ENCODE measurements at places on chromosomes 2 and 18. TPM values are rescaled to one million over a fixed set of nuclear protein-coding genes. Genes with fewer than 3 reads are reported as not detected.

- no peak overlapping the region for H3K4me3 ChIP-seq
- no peaks in the 10 kb centered on the region for H3K27me3 ChIP-seq
- H3K27ac ChIP-seq = no peak overlapping the region
- H3K4me1 ChIP-seq = no peaks in the 10 kb centered on the region
- DNase-seq = no peak
These were observed 64.1 kb downstream of the EIF2AK3 start for GRCh38 chr2:88563129-88563528.

DNA sequence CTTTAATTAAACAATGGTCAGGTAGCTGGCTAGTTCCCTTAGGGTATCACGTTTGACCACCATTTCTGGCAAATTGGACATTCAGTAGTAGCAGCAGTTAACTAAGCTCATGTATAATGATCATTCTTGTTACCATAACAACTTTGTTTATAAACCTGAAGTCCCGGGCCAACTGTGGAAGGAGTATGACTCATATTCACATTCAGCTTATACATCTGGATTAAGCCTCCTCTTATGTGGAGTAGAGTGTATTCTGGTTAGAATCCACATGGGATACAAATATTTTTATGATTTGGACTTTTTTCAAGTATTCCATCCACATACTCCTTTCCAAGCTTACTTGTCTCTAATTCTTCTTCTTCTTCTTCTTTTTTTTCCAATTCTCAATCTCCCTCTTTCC lies 70.3 kb upstream of the ZSWIM2 start:
- no peak for DNase-seq
- no peaks in the 10 kb centered on the region for H3K27me3 ChIP-seq
- no peak overlapping the region for H3K4me3 ChIP-seq

GRCh38 chr2:205869439-205869838 lies 187.1 kb downstream of the NRP2 start:
- no peak overlapping the region for H3K27ac ChIP-seq
- H3K27me3 ChIP-seq = no peaks in the 10 kb centered on the region
- DNase-seq = no peak
- no peaks in the 10 kb centered on the region for H3K4me1 ChIP-seq
- H3K4me3 ChIP-seq = no peak overlapping the region

- DNase-seq = no peak
- no peak overlapping the region for H3K27ac ChIP-seq
- H3K4me3 ChIP-seq = no peak overlapping the region
- peaks cover 4% of the 10 kb centered on the region for H3K4me1 ChIP-seq
These were observed 5.1 kb upstream of the COLEC12 start for GRCh38 chr18:505483-506122.

- H3K36me3 ChIP-seq = no peaks in the 10 kb centered on the region
- H3K27me3 ChIP-seq = no peaks in the 10 kb centered on the region
- H3K27ac ChIP-seq = no peak overlapping the region
These were observed 328.5 kb downstream of the AGPS start for GRCh38 chr2:177721087-177721486.

DNA sequence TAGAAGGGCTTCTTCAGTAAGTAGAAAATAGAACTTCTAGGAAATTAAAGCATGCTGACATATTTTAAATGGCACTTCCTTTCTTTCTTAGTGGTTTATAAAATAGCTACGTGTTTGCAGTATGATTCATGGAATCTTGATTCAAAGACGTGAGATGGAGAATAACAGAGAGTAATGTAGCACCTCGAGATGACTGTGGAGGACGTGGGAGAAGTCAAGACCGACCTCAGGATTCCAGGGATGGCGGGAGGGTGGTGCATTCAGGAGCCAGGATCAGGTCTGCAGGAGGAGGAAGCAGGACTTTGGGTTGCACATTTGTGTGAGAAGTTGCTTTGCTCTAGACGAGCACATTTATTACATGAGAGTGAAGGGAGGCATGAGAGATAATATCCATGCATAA lies 56.0 kb downstream of the DCDC2C start:
- no peak overlapping the region for H3K4me3 ChIP-seq
- DNase-seq = peak; percentile 15
- no peaks in the 10 kb centered on the region for H3K4me1 ChIP-seq
- H3K27me3 ChIP-seq = no peaks in the 10 kb centered on the region
- H3K36me3 ChIP-seq = no peaks in the 10 kb centered on the region

DNA sequence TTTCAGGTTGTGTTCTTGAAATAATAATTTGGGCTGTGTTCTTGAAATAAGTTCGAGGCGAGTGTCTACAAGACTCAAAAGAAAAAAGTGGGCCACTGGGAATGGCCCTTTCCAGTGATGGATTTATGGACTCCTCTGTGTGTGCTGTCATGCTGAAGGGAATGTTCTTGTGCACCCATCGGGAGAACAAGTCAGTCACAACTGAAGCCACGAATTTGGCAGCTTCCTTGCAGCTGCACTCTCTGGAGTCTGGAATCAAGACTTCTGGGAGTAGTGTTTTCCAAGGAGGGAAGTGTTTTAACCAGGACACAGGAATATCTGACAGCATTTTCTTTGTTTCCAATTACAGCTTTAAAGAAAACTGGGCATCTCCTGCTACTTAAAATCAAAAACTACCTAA lies 620 bp downstream of the SLC14A1 start:
- H3K27ac ChIP-seq = no peak overlapping the region
- no peaks in the 10 kb centered on the region for H3K27me3 ChIP-seq
- H3K36me3 ChIP-seq = no peaks in the 10 kb centered on the region
- no peak for DNase-seq
- no peak overlapping the region for H3K4me3 ChIP-seq

- H3K27ac ChIP-seq = no peak overlapping the region
- no peaks in the 10 kb centered on the region for H3K4me1 ChIP-seq
- no peak for DNase-seq
- H3K4me3 ChIP-seq = no peak overlapping the region
- H3K36me3 ChIP-seq = peaks cover 15% of the 10 kb centered on the region
- H3K27me3 ChIP-seq = no peaks in the 10 kb centered on the region
These were observed 24.8 kb upstream of the MALL start for GRCh38 chr2:110140401-110140800.

GRCh38 chr2:109528811-109529501 lies 84.8 kb downstream of the SEPTIN10 start:
- H3K27me3 ChIP-seq = no peaks in the 10 kb centered on the region
- H3K27ac ChIP-seq = no peak overlapping the region
- DNase-seq = peak; percentile 54

DNA sequence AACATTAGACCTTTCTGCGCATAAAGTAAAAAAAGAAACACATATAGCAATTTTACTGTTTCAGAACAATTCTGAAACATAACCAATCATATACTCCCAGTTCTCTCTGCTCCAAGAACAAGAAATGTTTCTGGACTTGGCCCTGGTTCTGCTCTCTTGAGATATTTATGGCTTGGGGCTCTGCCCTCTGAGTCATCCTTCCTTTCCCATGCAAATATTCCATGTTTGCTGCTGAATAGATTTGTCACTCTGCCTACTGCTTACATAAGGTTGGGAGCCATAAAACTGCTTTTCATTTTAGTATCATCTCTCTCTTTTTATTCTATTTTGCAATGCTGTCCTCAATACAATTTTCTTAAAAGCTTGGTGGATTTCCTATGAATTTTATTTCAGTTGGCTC lies 499.6 kb upstream of the ACVR2A start:
- no peak overlapping the region for H3K27ac ChIP-seq
- H3K4me1 ChIP-seq = no peaks in the 10 kb centered on the region
- no peak for DNase-seq
- no peak overlapping the region for H3K4me3 ChIP-seq
- no peaks in the 10 kb centered on the region for H3K27me3 ChIP-seq

FIGN gene
- polyA plus RNA-seq = not detected

MARS2 gene
- polyA plus RNA-seq = 3.0 TPM

All from sigmoid colon (tissue), 7 donors.